ENCODE measurements at places on chromosomes 3 and 15.

DNA sequence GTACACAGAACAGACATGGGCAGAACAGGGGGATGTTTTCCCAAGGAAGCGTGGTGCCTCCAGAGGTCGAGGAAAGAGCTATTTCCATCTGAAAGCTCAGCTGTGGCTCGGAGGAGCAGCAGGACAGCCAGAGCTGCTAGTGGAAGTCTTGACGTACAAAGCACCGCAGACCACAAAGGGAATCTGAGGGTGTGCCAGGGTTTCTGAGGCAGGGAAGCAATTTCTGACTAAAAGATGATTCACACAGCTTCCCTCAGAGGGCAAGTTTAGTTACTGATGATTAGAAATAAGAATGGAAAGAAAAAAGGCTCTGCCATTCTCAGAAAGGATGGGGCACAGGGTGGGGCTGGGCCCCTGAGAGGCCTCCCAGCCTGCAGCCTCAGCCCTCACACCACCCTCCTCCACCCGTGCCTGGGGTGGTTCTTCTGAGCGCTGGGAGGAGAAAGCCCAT, 45.8 kb upstream of the SEC13 start:
- peak; percentile 78 for DNase-seq

- no peak for DNase-seq
Measured at GRCh38 chr3:124986192-124987143, 51.9 kb upstream of the MUC13 start.

- DNase-seq, result peak; percentile 39
Measured at GRCh38 chr3:24042174-24043059, 97.3 kb downstream of the NR1D2 start.

GRCh38 chr3:107392549-107393165, 15.4 kb downstream of the CCDC54 start:
- DNase-seq, result no peak

DNA sequence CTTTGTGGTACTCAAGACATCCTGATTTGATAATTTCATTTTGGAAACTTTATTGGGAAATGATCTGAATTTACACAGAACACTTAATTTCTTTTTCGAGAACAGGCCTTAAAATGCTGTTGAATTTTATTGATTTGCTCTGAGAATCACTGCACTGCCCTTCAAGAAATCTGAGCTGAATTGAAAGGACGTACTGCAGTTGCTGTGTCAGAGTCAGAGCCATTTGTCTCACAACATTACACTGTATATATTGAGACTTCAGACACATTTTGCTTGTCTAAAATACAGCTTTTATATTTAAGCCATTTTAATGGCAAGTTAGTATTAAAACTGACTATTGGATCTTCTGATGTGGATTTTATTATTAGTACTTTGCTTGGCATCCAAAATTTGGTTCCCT, 504.1 kb downstream of the NLGN1 start:
- DNase-seq, result no peak

- no peak for DNase-seq
Measured at GRCh38 chr3:189386739-189387138, 215.0 kb downstream of the TPRG1 start.

DNA sequence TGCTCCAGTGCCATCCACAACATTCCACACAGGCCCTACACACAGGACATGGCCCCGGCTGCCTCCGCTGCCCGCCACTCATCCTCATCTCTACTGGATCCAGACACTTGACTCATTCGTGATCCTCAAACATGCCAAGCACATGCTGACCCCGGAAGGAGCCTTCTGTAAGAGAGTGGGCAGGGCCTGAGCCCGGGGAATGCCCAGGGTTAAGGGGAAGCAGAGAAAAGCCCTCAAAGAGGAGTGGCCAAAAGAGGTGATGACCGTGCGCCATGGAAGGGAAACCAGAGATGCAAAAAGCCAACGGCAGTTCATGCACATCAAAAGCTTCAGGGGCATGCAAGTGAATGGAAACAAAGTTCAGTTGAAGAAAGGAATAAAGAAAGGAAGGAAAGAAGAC, 46.1 kb downstream of the RFTN1 start:
- no peak for DNase-seq

- DNase-seq, result no peak
Measured at GRCh38 chr3:48594417-48595049, 596 bp downstream of the COL7A1 start.

GRCh38 chr15:57215326-57215725, 161.0 kb upstream of the CGNL1 start:
- no peak for DNase-seq

DNA sequence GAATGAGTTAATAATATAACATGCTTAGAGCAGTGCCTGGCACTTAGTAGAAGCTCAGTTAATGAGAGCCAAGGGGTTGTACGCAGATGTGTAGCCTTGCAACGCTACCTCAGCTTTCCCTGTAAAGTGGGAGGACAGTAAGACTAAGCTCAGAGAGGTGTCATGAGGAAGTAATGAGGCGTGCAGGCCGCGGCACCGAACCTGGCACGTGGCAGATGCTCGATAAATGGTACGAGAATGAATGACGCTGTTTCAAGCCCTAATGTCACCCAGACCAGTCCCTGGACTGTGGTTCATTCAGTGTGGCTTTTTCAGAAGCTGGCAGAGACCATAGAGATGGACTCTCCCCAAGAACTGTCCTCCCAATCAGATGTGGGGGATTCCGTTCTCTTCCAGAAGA, 21.2 kb downstream of the GRIP2 start:
- DNase-seq, result peak; percentile 7

DNA sequence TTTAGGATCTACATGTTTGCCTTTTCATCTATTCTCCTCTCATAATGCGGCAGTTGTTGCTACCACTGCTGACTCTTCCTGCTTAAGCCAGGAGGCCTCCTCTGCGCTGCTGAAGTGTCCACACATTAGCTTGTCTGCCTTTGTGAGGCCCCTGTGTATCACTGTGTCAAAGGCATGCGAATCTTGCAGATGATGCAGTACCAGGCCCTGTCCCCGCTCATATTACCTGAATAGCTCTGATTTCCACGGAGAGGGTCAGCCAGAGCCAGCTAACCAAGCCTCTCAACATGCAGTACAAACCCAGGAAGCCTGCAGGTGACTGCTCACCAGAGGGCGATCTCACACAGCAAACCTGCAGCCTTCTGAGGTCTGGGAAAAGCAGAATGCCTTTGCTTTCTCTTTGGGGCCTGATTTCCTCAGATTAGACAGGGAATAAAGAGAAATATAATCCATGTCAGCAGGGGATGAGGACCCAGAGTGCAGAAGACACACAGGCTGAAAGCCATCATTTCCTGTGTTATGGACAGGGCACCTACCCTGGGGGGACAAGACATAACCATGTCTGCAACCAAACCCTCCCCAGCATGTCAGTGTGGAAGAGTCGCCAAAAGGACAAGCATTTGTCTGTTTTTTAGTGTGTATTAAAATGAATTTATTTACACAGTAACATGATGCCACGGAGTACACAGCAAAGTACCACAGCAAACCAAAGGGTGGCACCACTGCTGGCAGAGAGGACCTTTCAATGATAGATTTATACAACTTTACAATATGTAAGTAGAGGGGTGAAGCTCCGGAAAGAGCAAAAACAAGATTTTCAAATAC, 36.8 kb upstream of the TSPAN3 start:
- DNase-seq, result peak; percentile 81

DNA sequence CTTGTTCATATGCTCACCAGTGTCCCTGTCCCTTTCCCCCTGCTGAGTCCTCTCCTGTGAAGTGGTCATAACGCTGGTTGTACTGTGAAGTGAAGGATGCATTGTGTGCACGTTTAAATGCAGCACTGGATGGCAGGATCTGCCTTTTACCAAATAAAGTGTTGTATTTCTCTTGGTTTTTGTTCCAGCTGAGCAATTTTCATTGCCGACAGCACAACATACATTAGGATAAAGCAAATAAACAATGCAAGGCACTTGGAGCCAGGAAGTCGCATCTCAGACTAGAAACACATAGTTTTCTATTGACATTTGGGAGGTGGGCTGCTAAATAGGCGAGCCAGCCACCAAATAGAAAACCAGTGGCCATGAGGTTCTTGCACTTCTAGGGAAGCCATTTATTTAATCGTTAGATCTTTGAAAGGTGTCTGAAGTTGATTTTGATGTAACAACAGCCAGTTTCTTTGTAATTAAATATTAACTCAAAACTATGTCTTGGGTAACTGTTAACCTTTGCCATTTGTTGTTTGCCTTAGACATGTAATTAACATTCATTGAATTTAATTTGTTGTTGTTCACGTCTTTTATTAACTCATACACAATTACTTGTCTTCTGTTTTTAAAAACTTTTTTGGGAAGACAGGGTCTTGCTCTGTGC, 185.3 kb downstream of the FNDC3B start:
- DNase-seq, result no peak

DNA sequence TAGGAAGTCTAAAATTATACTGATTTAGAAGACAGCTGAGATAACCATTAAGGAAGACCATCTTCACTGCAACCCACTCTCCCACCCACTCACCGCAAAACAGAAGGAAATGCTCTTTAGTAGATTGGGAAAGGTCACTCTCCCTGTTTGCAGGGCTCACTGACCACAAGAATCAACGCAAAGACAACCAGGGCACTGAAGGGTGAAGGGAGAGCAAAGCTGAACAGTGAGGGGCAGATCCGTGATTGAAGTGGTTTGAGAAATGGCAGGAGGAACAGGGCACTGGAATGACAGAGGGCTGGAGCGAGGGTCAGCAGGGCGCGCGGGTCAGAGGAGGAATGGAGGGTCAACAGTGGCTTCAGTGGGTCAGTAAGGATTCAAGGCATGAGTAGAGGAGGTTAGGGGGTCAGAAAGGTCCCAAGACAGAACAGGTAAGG, 520 bp downstream of the MESD start:
- no peak for DNase-seq

All from femur (tissue), 1 donor.